ENCODE measurements at places on chromosomes 13 and 19.

DNA sequence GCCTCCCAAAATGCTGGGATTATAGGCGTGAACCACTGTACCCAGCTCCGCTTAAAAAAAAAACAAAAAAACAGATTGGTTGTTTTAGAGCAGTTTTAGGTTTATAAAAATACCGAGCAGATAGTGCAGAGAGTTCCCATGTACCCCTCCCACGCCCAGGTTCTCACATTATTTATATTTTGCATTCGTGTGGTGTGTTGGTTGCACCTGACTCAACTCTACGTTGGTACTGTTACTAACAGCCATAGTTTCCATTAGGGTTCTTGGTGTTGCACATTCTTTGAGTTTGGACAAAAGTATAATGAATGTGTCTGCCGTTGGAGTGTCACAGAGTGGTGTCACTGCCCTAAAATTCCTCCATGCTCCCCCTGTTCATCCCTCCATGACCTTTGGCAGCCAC is 29.1 kb downstream of the MYO9B start:
- no peak overlapping the region for H3K27ac ChIP-seq
- DNase-seq = no peak
- no peaks in the 10 kb centered on the region for H3K4me1 ChIP-seq

DNA sequence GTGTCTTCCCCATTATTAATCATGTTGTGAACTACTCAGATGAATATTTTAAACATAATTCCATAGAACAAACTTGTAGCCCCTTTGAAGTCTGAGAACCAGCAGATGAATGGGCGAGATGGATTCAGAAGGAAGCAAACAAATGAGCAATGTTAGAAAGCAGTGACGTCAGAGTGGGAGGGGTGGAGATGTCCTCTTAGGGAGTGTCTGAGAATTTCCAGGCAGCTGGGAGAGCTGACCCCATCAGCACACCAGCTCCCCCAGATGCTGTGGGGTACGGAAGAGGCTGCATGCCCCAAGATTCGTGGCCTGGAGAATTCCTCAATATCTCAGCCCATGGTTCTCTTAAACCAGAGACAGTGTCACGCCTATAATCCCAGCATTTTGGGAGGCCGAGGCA is 68.6 kb downstream of the DPF1 start:
- no peak overlapping the region for H3K4me3 ChIP-seq

GRCh38 chr13:99185606-99186005 is 15.0 kb upstream of the UBAC2 start:
- peaks cover under 1% of the 10 kb centered on the region for H3K4me1 ChIP-seq
- no peaks in the 10 kb centered on the region for H3K27me3 ChIP-seq
- no peak for DNase-seq
- no peaks in the 10 kb centered on the region for H3K36me3 ChIP-seq
- H3K4me3 ChIP-seq = no peak overlapping the region
- no peak overlapping the region for H3K27ac ChIP-seq

DNA sequence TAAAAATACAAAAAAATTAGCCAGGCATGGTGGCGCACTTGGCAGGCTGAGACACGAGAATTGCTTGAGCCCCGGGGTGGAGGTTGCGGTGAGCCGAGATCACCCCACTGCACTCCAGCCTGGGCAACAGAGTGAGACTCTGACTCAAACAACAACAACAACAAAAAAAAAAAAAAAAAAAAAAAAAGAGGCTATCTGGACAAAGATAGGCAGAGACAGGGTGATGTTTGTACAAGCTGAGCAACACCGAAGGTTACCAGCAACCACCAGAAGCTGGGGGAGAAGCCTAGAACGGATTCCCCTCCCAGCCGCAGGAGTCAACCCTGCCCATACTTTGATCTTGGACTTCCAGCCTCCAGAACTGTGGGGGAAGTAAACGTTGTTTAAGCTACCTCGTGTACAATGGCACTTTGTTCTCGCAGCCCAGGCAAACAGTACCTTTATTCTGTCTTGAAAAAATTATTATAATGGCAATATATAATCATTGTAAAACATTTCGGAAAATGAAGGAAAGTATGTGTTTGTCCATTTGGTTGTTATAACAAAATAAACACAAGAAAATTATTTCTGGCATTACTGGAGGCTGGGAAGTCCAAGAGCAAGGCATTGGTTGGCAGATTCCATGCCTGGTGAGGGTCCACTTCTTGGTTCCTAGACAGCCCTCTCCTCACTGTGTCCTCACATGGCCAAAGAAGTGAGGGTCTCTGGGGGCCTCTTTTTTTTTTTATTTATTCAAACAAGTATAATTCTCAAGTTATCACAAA is 39.8 kb upstream of the LATS2 start:
- no peak overlapping the region for H3K4me3 ChIP-seq
- no peak for DNase-seq
- no peak overlapping the region for H3K27ac ChIP-seq
- H3K27me3 ChIP-seq = no peaks in the 10 kb centered on the region
- H3K36me3 ChIP-seq = no peaks in the 10 kb centered on the region

GRCh38 chr13:22176968-22177520 is 506.2 kb downstream of the FGF9 start:
- no peaks in the 10 kb centered on the region for H3K4me1 ChIP-seq
- H3K27me3 ChIP-seq = no peaks in the 10 kb centered on the region
- no peak overlapping the region for H3K4me3 ChIP-seq
- DNase-seq = no peak

DNA sequence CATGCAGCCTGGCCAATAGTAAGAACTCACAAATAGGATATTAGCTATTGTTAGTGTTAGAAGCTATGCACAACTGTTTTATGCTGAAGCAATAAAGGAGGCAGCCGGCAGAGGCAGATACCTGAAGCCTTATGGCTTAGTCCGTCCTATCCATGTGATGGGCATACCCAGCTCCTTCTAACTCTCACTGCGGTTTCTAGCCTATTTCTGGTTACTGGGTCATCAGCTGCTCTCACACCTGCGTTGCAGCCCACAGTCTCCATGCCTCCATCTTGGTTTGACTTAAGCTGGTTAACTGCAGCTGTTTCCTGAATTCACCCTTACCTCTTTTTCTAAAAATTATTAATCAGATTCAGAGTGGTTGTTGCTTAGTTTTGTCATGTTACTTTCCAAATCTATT is 40.5 kb upstream of the CNMD start:
- DNase-seq = no peak
- H3K4me3 ChIP-seq = no peak overlapping the region
- no peaks in the 10 kb centered on the region for H3K36me3 ChIP-seq
- H3K4me1 ChIP-seq = no peaks in the 10 kb centered on the region
- no peak overlapping the region for H3K27ac ChIP-seq

GRCh38 chr19:18870531-18871172 is 25.3 kb downstream of the CERS1 start:
- H3K27me3 ChIP-seq = peaks cover 3% of the 10 kb centered on the region
- peaks cover 25% of the 10 kb centered on the region for H3K36me3 ChIP-seq
- H3K4me1 ChIP-seq = peaks cover 11% of the 10 kb centered on the region
- H3K27ac ChIP-seq = no peak overlapping the region

GRCh38 chr13:37168151-37168550 is 62.7 kb upstream of the CSNK1A1L start:
- no peak overlapping the region for H3K27ac ChIP-seq
- H3K4me3 ChIP-seq = no peak overlapping the region
- DNase-seq = no peak

DNA sequence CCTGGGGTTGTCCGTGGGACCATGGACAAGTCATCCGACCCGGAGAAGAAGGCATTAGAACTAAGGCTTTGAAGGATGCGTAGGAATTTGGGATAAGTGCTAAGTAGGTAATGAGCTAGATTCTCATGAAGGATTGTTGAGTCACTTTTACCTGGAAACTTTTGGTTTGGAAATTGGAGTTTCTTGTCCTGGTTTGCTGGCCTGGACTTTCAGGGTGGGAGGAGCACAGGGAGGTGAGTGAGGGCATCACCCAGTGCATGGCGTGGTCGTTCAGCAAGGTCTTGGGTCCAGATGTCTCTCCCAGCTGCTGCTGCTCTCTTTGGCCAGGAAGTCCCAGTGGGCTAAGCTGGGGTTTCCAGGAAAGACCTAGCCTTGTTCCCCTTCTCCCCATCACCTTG is 7.6 kb downstream of the NFIC start:
- DNase-seq = no peak
- no peaks in the 10 kb centered on the region for H3K36me3 ChIP-seq
- H3K4me3 ChIP-seq = no peak overlapping the region
- H3K27me3 ChIP-seq = no peaks in the 10 kb centered on the region

DNA sequence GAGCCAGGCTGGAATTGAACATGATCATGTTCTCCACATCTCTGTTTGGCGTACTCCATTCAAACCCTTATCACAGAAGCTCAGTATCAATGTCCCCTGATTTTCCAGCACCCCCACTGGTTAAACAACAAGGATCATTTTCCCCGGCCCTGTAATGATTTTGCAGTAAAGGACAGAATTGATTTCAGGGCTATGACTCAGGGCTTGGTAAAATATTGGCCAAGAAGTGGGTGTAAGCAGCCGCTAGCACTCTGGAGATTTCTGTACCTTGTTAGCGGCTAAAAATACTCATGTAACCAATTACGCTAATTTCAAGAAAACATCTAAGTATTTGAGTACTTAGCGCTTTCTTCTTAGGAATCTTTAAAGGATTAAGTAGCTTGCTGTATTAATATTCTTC is 69.5 kb upstream of the FNDC3A start:
- no peaks in the 10 kb centered on the region for H3K36me3 ChIP-seq
- no peak for DNase-seq
- no peaks in the 10 kb centered on the region for H3K4me1 ChIP-seq
- H3K4me3 ChIP-seq = no peak overlapping the region

DNA sequence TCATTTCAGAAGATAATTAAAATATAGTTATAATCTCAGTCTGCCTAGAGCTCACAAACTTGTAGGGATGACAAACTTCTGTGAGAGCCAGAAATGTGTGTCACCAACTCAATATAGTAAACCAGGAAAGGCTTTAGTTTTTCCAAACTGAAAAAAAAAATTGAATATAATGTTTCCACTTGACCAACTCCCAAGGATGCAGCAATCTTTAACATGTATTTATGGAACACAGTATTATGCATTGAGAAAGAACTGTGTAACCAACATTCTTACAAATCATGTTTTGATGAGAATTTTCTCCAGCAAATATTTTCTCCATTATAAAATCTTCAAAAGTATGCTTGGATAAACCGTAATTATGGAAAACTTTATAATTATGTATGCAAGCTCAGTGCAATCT is 50.1 kb upstream of the KLF12 start:
- H3K4me1 ChIP-seq = no peaks in the 10 kb centered on the region
- H3K27me3 ChIP-seq = no peaks in the 10 kb centered on the region
- no peak for DNase-seq

DNA sequence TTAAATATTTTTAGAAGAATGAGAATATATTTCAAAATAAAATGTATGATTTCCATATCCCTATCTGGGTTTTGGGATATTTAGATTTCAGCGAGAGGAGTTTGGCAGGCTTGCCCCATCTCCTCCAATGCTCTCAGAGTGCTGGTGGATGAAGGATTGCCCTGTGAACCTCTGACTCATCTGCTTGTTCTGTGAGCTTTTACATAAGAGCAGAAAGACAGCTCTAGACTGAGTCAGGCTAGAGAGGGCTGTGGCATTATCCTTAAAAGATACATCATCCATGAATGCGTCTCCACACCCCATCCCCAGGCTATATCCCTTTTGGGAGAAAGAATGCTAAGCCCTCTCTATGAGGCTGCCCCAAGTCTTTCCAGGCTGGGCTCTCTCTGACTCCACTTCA is 190.6 kb downstream of the TUBA3C start:
- no peak overlapping the region for H3K27ac ChIP-seq
- H3K36me3 ChIP-seq = no peaks in the 10 kb centered on the region
- no peak for DNase-seq
- H3K27me3 ChIP-seq = no peaks in the 10 kb centered on the region
- no peaks in the 10 kb centered on the region for H3K4me1 ChIP-seq

- H3K36me3 ChIP-seq = no peaks in the 10 kb centered on the region
- H3K4me3 ChIP-seq = no peak overlapping the region
- H3K27me3 ChIP-seq = no peaks in the 10 kb centered on the region
- no peaks in the 10 kb centered on the region for H3K4me1 ChIP-seq
- no peak overlapping the region for H3K27ac ChIP-seq
- DNase-seq = no peak
These were observed 8.5 kb upstream of the STK24 start for GRCh38 chr13:98585398-98585754.

- peaks cover 30% of the 10 kb centered on the region for H3K27me3 ChIP-seq
- H3K36me3 ChIP-seq = no peaks in the 10 kb centered on the region
- DNase-seq = no peak
- no peak overlapping the region for H3K4me3 ChIP-seq
- no peaks in the 10 kb centered on the region for H3K4me1 ChIP-seq
These were observed 1.7 kb upstream of the ELANE start for GRCh38 chr19:850221-850978.

Measured in effector memory CD4-positive, alpha-beta T cell (primary cell).